ENCODE measurements at places on chromosomes 1 and 21.
A peak's percentile ranks its signal among the peaks of the same experiment; 100 is the strongest.

- H3K27ac ChIP-seq: no peak overlapping the region
- H3K36me3 ChIP-seq: peaks cover 20% of the 10 kb centered on the region
- no peaks in the 10 kb centered on the region for H3K4me1 ChIP-seq
- DNase-seq: no peak
- H3K27me3 ChIP-seq: no peaks in the 10 kb centered on the region
- H3K4me3 ChIP-seq: no peak overlapping the region
These were observed 59.9 kb upstream of the QSOX1 start for GRCh38 chr1:180094705-180095295.

GRCh38 chr1:221709854-221710253 lies 32.0 kb downstream of the DUSP10 start:
- peaks cover 3% of the 10 kb centered on the region for H3K4me1 ChIP-seq
- no peak for DNase-seq
- H3K36me3 ChIP-seq: no peaks in the 10 kb centered on the region
- peaks cover 2% of the 10 kb centered on the region for H3K27me3 ChIP-seq
- H3K4me3 ChIP-seq: no peak overlapping the region

DNA sequence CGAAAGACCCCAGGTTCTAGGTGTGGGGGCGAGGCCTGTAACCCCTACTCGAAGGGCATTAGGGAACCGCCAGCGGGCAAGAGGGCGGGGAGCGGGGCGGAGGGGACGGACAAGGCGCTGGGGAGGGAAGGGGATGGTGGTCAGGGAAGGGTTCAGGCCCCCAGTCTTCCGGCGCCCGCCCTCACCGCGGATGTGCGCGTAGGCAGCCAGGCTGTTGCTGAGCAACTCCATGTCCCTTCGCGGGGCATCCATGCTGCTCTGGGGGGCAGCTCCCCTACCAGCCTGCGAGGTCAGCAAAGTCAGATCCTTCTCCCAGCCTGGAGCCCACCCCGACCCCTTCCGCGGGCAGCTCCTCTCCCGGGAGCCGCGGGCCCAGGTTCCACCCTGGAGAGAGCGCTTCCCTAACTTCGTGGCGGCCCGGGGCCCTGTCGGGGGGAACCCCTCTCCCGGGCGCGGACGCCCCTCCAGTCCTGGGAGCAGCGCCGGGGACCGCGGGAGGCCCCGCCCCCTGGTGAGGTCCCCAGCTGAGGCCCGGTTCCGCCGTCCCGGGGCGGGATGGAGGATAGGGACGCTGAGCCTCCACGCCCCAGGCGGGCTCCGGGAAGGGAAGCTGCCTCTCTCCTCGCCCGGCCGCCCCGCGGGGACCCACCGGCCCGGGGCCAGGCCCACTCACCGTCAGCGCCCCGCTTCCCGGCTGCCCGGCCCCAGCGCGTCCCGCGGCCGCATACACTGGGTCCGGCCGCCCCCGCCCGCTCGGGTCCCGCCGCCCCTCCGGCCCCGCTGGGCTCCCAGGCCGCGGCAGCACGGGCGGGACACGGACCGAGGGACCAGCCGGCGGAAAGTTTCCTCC lies 434 bp downstream of the EVA1B start:
- no peak overlapping the region for H3K27ac ChIP-seq
- peak overlapping the region; percentile 27 for H3K4me3 ChIP-seq
- peaks cover 28% of the 10 kb centered on the region for H3K4me1 ChIP-seq
- H3K27me3 ChIP-seq: peaks cover 39% of the 10 kb centered on the region

DNA sequence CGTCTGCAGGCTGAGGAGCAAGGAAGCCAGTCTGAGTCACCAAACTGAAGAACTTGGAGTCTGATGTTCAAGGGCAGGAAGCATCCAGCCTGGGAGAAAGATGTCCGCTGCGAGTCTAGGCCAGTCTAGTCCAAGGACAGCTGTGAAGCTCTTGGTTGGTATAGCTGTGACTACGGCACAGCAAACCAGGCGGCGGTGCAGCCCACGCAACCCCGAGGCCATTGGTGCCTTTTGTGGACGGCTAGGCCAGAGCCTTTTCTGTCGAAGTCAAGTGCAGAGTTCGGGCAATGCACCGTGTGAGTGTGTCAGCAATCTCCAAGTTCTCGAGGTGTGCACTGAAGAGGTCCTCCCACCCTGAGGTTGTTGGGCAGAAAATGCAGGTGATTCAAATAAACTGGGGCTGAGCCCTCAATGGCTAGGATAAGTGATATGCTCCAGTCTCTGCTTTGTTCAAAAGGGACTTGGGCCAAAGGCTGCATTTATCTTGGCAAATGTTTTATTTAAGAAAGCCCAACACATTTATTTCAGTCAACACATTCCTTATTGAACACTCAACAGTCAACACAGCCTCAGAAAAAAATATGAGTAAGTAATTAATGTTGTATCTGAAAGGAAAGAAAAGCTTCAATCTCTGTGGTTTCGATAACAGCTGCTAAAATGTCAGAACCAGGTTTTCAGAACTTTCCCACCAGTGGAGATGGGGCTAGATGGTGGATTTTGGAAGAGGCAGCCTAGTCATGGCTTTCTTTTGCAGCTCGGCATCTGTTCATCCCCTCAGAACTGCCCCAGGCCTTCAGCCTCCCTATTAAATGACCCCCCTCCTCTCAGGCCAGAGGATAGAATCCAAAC lies 78.1 kb upstream of the COX20 start:
- no peak for DNase-seq
- H3K27ac ChIP-seq: no peak overlapping the region
- no peaks in the 10 kb centered on the region for H3K27me3 ChIP-seq
- no peak overlapping the region for H3K4me3 ChIP-seq
- no peaks in the 10 kb centered on the region for H3K36me3 ChIP-seq
- H3K4me1 ChIP-seq: peaks cover 5% of the 10 kb centered on the region

- H3K4me1 ChIP-seq: peaks cover 10% of the 10 kb centered on the region
- no peaks in the 10 kb centered on the region for H3K27me3 ChIP-seq
- no peak overlapping the region for H3K4me3 ChIP-seq
- no peaks in the 10 kb centered on the region for H3K36me3 ChIP-seq
These were observed 42.3 kb downstream of the MAN1C1 start for GRCh38 chr1:25658791-25659431.

- H3K27me3 ChIP-seq: no peaks in the 10 kb centered on the region
- H3K27ac ChIP-seq: no peak overlapping the region
- no peak overlapping the region for H3K4me3 ChIP-seq
- H3K4me1 ChIP-seq: peaks cover 11% of the 10 kb centered on the region
These were observed 71.2 kb downstream of the CASZ1 start for GRCh38 chr1:10724948-10725847.

- no peak for DNase-seq
- H3K4me3 ChIP-seq: no peak overlapping the region
- no peaks in the 10 kb centered on the region for H3K4me1 ChIP-seq
- no peak overlapping the region for H3K27ac ChIP-seq
These were observed 11.5 kb downstream of the DDX59 start for GRCh38 chr1:200658037-200658818.

GRCh38 chr1:228695015-228695955 lies 40.0 kb upstream of the RHOU start:
- H3K27ac ChIP-seq: no peak overlapping the region
- no peaks in the 10 kb centered on the region for H3K36me3 ChIP-seq
- no peak overlapping the region for H3K4me3 ChIP-seq
- no peaks in the 10 kb centered on the region for H3K27me3 ChIP-seq
- DNase-seq: no peak
- H3K4me1 ChIP-seq: no peaks in the 10 kb centered on the region

DNA sequence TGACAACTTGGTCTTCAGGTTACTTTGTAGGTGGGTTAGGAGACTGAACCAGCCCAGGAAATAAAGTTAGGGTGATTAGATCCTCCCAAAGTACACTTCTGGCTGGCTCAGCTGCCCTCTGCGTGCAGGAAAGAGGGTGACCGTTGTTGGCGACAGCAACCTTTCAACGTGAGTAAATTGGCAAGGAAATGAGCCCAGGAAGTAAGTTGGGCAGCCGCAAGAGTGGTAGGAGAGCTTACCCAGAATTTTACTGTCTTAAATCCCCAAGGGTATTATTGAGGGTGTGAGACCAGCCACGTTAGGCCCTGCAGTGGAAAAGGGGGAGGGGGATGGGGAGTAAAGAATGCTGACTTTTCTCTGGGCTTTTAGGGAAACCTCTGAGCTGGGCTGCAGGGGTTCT lies 1.6 kb downstream of the TENT5C start:
- DNase-seq: peak; percentile 48
- peak overlapping the region; percentile 67 for H3K4me3 ChIP-seq
- H3K27me3 ChIP-seq: peaks cover 25% of the 10 kb centered on the region
- H3K4me1 ChIP-seq: peaks cover 9% of the 10 kb centered on the region
- no peaks in the 10 kb centered on the region for H3K36me3 ChIP-seq

DNA sequence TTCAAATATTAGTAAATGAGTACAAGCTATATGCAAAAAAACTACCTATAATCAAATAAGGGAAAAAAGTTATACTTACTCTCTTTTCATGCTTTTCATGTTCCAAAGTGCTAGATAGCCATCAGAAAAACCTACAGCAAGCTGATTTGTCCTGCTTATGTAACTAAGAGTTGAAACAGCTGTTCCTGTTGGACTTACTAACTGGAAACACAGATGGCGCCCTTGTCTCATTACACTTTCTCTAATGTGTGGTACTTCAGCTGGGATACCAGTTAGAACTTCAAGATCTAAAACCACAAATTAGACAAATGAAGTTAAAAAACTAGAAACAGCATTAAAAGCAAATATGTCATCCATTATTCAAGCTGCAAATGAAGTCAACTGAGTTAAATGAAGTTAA lies 24.3 kb downstream of the AHCTF1 start:
- H3K4me1 ChIP-seq: no peaks in the 10 kb centered on the region
- H3K4me3 ChIP-seq: no peak overlapping the region
- DNase-seq: no peak
- H3K27me3 ChIP-seq: no peaks in the 10 kb centered on the region
- H3K27ac ChIP-seq: no peak overlapping the region

GRCh38 chr1:89262643-89263042 lies 10.0 kb downstream of the GBP5 start:
- H3K27me3 ChIP-seq: no peaks in the 10 kb centered on the region
- no peak for DNase-seq
- no peaks in the 10 kb centered on the region for H3K36me3 ChIP-seq
- no peaks in the 10 kb centered on the region for H3K4me1 ChIP-seq
- no peak overlapping the region for H3K4me3 ChIP-seq
- no peak overlapping the region for H3K27ac ChIP-seq

DNA sequence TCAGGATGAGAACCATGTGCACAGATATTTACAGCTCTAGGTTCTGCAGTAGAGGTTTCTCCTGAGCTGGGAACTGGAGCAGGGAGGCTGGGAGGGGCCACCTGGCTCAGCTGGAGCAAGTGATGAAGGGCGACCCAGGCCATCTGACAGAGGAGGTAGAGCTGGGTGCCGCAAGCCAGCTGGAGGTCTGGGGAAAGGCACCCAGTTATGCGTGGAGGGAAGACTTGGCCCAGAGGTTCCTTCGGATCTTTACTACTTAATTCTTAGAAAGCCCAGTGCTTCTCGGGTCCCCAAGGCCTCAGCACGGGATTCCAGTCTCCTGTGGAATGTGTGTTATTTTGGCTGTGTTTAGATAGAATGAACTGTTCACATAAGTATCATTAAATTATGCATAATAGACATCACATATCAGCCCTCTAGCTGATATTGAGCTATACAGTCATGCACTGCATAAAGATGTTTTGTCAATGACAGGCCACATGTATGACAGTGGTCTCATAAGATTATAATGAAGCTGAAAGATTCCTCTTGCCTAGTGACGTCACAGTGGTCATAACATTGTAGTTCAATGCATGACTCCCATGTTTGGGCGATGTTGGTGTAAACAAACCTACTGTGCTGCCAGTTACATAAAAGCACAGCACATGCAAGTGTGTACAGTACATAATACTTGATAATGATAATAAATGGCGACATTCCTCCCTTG lies 245.1 kb downstream of the RHOU start:
- no peak overlapping the region for H3K27ac ChIP-seq
- H3K4me1 ChIP-seq: peaks cover 9% of the 10 kb centered on the region
- DNase-seq: no peak
- H3K27me3 ChIP-seq: no peaks in the 10 kb centered on the region
- H3K36me3 ChIP-seq: no peaks in the 10 kb centered on the region
- no peak overlapping the region for H3K4me3 ChIP-seq

GRCh38 chr1:75035536-75035935 lies 98.7 kb upstream of the LHX8 start:
- no peak overlapping the region for H3K4me3 ChIP-seq
- no peak for DNase-seq

- H3K36me3 ChIP-seq: no peaks in the 10 kb centered on the region
- no peak overlapping the region for H3K4me3 ChIP-seq
- H3K27me3 ChIP-seq: no peaks in the 10 kb centered on the region
These were observed 117.5 kb downstream of the NAV1 start for GRCh38 chr1:201656311-201657032.

DNA sequence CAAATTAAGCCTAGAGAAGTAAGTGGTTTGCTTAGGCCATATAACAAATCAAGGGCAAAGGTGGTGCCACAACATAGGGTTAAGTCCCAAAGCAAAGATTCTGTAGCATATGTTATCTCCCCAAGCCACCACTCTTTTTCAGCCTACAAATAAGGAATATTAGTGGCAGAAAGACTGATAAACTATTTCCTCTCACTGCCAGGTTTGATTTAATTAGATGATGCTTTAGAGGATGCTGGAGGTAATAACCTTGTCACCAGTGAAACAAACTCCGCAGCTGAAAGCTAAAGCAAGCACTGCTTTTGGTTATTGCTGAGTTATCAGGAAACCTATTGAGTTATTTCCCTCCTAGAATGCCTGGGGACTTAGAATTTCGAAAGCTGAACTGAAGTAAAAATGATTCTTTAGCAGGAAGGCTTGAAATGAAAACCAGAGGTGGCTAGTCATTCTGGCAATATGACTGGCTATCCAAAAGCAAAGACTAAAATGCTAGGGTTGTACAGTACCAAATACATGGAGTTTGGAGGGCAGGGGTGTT lies 145.2 kb downstream of the SYT2 start:
- H3K27ac ChIP-seq: no peak overlapping the region
- H3K36me3 ChIP-seq: no peaks in the 10 kb centered on the region
- peaks cover 21% of the 10 kb centered on the region for H3K4me1 ChIP-seq
- no peaks in the 10 kb centered on the region for H3K27me3 ChIP-seq
- no peak overlapping the region for H3K4me3 ChIP-seq

GRCh38 chr1:237713916-237714315 lies 176.8 kb downstream of the ZP4 start:
- no peaks in the 10 kb centered on the region for H3K4me1 ChIP-seq
- H3K4me3 ChIP-seq: no peak overlapping the region
- H3K36me3 ChIP-seq: no peaks in the 10 kb centered on the region
- DNase-seq: no peak
- no peak overlapping the region for H3K27ac ChIP-seq
- H3K27me3 ChIP-seq: no peaks in the 10 kb centered on the region

- no peaks in the 10 kb centered on the region for H3K4me1 ChIP-seq
- H3K27ac ChIP-seq: no peak overlapping the region
- no peak overlapping the region for H3K4me3 ChIP-seq
- H3K27me3 ChIP-seq: no peaks in the 10 kb centered on the region
These were observed 50.2 kb downstream of the AZIN2 start for GRCh38 chr1:33131191-33131590.

- no peaks in the 10 kb centered on the region for H3K27me3 ChIP-seq
- no peak overlapping the region for H3K4me3 ChIP-seq
- H3K27ac ChIP-seq: no peak overlapping the region
- no peaks in the 10 kb centered on the region for H3K4me1 ChIP-seq
These were observed 371.7 kb upstream of the BRINP3 start for GRCh38 chr1:190849346-190849745.

Measured in H1 (cell line).